GM23248 (cell line): ENCODE measurements at places on chromosomes 5 and 9.

- no peak for DNase-seq
Measured at GRCh38 chr5:135028791-135029476, 5.1 kb downstream of the PITX1 start.

DNA sequence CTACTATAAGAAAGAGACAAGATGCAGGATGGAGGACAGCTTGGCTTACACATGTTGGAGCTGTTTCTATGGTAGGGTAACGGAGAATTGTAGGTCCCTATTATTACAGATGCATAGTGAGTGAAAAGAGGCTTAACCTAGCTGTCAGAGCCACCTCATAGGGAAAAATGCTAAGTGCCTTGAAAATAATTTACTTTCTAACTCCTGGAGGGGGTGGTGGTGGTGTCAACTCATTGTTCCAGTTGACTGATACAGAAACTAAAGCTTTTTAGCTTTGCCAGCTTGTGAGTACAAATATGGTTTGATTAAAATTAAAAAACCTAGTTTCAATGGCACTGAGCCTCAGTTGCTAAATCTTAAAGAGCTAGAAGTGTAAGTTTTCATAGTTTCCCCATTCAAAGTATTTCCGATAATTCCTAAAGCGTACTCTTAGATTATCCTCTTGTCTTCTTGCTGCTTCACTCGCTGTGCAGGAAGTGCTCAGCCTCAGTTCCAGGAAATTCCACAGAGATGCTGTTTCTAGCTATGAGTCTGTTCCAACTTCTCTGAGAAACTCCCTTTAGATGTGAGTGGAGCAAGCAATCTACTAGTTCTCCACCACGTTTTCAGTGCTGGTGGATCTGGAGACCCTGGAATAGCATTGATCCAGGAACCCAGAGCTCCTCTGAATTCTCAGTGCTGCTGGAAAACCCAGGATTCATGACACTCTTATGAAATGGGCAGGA lies 265.2 kb downstream of the DMAC1 start:
- DNase-seq = peak; percentile 2

DNA sequence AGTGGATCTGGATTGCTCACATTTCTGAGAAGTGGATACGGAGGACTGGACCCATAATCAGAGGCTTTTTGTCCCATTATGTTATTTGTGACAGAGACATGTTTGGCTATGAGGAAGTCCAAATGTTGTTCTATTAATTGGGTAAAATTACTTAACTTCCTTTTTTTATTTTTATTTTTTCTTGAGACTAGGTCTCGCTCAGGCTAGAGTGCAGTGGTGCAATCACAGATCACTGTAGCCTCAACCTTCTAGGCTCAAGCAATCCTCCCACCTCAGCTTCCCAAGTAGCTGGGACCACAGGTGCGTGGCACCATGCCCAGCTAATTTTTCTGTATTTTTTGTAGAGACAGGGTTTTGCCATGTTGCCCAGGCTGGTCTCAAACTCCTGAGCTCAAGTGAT lies 11.9 kb upstream of the PGGT1B start:
- no peak for DNase-seq

- DNase-seq = no peak
Measured at GRCh38 chr5:55325621-55326020, 17.8 kb downstream of the MTREX start.

DNA sequence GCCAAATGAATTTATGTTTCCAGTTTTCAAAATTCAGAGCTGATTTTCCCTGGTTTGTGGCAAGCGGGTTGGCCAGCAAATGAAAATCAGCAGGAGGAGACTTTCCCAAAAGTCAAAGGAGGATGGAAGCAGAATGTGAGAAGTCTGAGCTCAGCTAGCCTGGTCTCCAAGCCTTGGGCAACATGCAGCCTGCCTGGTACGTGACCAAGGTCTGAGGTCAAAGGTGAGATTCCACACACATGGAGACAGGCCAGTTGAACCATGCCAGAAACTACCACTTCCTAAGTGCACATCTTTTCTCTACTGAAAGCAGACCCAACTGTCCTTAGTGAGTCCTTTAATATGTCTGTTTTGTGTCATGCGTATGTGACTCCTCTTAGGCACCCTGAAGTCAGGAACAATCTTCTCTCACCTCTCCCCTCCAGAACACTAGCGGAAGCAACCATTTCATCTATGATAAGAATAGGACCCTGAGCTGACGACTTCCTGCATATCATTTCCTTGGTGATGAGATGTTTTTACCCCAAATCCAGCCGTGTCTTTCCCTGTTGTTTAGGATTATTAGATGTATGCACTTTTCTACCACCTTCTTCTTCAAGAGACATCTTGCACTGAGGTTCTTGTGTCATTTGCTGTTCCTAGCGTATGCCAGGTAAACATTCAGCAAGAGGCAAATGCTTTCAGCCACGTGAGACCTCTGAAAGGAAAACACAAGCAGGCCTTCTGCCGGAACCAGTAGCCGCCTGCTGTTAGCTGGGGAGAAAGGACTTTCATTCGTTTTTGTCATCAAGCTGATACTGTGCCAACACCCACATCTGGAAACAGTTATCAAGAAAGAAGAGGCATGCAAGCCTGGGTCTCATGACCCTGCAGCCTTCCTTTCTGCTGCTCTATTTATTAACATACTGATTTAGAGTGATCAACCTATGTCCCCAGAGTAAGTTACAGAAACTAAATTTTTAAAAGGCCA lies 9.7 kb upstream of the TGFBI start:
- DNase-seq = peak; percentile 96

- no peak for DNase-seq
Measured at GRCh38 chr9:36729906-36730305, 157.2 kb downstream of the MELK start.

DNA sequence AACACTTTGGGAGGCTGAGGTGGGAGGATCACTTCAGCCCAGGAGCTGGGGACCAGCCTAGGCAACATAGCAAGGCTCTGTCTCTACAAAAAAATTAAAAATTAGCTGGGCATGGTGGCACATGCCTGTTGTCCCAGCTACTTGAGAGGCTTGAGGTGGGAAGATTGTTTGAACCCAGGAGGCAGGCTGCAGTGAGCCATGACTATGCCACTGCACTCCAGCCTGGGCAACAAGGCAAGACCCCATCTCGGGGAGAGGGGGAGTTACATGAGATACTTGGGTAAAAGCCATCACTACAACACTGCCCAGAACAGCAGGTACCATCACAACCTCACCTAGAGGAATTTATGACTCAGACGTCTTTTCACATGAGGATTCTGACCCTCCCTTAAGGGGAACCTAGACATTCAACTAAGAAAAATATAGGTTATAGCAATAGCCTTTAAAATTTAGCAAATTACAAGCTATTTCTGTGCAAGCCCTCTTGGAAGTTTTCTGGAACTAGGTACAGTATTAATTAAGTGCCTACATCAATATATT lies 143.5 kb downstream of the NFIB start:
- no peak for DNase-seq

GRCh38 chr5:55894135-55894534 lies 43.0 kb downstream of the IL31RA start:
- no peak for DNase-seq

DNA sequence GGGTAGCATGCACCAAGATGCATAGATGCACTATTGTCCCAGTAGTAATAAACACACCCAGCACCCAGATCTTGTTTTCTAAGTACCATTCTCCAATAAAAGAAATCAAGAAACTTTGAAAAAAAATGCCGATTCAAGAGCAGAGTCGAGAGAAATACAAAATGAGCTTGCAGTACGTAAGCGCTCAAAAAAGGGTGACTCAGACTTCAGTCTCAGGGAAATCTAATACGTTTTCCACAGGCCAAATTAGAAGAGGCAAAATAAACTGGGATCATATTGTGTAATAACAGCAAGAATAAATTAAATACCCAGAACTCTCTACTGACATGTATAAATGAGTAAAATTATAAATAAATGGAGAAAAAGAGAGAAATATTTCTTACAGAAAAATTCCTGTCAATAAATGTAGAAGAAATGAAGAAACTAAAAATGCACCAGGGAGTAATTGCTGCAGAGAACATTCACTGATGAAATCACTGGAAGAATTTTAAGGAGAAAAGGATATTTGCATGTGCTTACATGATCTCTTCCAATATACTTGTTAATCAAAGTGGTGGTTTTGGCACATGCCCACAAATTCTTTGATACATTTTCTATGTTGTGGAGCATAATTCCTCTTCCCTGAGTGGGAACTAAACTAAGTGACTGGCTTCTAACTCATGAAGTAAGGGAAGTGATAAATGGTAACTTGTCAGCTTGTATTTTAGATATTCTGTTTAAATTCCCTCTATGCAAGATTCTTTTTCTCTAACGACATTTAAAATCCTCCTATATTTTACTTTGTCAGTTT lies 567.6 kb upstream of the ADAMTS16 start:
- DNase-seq = peak; percentile 5

- DNase-seq = peak; percentile 26
Measured at GRCh38 chr5:79878721-79879336, 112.2 kb downstream of the MTX3 start.

DNA sequence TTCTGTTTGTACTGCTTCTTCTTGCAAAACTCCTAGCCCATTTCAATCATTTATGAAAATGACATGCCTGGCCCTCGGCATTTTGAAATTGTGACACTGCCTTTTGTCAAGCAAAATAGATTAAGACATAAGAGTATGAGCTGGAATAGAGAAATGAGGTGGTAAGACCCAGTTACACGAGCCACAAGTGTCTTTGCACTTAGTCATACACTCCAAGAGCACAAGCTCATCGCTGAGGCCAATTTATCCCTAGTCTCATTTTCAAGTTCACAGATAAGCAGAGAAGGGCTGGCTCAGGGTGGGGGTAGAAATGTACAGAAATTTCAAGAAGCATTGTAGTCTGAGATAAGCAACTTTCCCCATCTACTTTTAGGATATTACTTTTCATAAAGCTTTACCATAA lies 40.6 kb upstream of the MAP1B start:
- DNase-seq = peak; percentile 92

- no peak for DNase-seq
Measured at GRCh38 chr9:99690573-99690972, 131.1 kb upstream of the NR4A3 start.

GRCh38 chr9:73160868-73161267 lies 9.2 kb downstream of the ANXA1 start:
- no peak for DNase-seq

DNA sequence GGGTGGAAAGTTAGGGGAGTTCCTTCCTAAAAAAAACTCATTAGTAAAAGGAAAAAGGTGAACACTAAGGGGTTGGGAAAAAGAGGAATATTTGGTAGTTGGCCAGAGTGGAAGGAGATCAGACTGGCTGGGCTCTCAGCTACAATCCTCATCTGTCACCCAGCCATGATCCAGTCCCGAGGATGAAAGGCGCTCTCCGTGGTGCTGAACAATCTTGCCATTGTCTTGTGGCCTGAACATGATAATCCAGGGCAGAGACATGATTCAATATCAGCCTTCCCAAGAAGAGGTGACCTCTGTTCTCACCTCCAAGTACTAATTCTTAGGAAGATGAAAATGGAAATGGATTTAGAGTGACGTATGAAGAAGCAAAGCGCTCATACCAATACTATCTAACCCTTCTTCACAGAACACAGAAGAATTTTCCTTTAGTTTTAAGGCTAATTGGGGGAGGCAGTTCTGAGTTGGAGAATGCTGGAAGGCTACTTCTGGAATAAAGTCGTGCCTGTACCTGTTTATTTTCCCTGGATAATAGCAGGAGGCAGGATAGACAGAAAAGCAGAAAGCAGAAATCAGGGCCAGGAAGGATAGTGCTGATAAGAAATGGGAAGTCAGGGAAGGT lies 36.6 kb upstream of the MYORG start:
- DNase-seq = peak; percentile 57
